Activated naive CD4-positive, alpha-beta T cell treated with anti-CD3 and anti-CD28 coated beads, Interleukin-2, amount 50 U/mL, for 72 hours (primary cell): ENCODE measurements at places on chromosomes 16 and 17. TPM values are rescaled to one million over a fixed set of nuclear protein-coding genes. Genes with fewer than 3 reads are reported as not detected.

GRCh38 chr17:3693141-3693540 is 2.8 kb downstream of the P2RX5 start:
- no peak for DNase-seq

DNA sequence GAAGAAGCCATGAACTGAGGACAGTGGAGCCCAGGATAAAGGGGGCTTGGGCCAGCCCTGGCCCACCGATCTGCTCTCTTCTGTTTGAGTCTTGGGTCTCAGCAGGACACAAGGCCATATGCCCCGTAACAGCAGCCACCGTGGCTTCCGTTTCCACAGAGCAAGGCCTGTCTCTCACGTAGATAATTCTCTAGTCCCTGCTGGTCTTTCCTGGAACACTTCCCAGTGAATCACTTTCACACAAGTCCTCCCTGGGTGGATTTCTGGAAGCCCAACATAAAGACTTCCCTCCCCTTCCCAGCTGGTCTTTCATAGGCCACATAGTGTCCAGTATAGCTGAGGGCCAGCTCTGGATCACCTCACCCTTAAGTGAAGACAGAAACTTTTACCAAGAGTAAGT is 19.9 kb upstream of the C16orf78 start:
- no peak for DNase-seq

- no peak for DNase-seq
These were observed 622 bp downstream of the CUEDC1 start for GRCh38 chr17:57954397-57955182.

DNA sequence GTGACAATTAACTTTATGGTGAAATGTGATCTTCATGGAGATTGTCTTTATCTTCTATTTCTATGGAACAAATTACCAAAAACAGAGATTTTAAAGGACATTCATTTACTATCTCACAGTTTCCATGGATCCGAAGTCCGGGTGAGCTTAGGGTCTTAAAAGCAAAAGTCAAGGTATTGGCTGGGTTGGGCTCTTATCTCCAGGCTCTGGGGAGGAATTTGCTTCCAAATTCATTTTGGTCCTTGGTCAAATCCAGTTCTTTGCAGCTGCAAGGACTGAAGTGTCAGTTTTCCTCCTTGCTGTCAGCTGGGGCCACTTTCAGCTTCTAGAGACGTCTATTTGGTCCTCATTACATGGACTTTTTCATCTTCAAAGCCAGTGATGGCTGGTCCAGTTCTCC is 395.8 kb upstream of the MAF start:
- DNase-seq, result no peak

DNA sequence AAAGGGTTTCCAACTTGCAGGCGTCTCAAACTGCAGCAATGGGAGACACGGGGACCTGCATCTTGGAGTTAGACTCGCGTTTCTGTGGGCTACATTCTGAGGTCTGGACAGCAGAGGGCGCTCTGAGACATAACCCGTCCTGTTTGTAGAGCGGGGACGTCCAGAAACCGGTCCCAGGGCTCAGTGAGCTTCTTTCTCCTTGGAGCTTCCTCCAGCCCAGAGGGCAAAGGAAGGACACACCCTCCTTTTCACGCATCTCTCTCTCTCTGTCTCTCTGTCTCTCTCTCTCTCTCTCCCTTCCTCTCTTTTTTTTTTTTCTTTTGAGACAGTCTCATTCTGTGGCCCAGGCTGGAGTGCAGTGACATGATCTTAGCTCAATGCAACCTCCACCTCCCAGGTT is 19.8 kb downstream of the COX4I1 start:
- peak; percentile 73 for DNase-seq

GRCh38 chr16:10565167-10565566 is 15.2 kb downstream of the EMP2 start:
- DNase-seq, result no peak

GRCh38 chr16:67142342-67142741 is 8.5 kb downstream of the B3GNT9 start:
- DNase-seq, result no peak

DNA sequence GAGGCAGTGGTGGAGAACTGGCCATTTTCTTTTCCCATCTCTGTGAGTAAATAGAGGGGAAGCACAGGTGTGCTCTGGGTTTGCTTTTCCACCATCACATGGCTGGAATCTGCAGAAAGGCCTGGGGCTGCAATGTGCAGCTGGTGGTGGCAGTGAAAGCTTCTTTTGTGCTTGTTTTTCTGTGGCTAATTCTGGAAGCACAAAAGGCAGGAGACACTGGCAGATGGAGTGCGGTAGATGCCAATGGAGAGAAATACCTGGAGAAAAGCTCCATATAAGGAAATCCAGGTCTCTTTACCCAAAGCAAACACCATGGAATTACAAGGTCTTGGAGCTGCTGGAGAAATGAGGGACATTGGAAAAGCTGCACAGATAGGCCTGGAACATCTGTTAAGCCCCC is 146.9 kb downstream of the HAPSTR1 start:
- no peak for DNase-seq

DNA sequence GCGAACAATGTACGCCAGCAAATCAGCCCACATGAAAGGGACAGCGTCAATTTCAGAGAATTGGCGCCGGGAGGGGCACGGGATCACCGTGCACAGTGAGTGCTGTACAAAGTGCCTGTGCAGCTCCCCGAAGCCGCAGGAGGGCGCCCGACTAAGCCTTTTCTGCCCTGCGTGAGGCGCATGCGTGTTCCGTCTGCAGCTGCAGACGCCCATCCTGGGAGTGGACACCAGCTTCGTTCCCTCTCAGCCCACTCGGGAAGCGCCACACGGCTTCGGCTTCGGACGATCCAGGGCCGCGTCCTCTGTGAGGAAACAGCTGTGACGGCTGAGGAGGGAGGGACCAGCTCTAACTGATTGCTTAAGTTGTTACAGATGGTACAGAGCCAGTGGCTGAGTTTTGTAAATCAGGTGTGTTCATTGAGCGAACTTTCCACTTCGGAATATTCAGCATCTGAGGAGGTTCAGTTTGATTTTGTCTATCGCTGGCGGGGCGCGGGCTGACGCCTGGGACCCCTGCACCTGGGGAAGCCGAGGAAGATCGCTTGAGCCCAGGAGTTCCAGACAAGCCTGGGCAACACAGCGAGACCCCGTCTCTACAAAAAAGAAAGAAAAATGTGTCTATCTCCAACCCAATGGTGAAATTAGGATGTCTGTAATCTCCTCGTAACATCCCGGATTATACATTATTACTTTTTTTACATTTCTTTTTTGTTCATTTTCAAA is 15.4 kb upstream of the ZNF287 start:
- DNase-seq, result peak; percentile 93

DNA sequence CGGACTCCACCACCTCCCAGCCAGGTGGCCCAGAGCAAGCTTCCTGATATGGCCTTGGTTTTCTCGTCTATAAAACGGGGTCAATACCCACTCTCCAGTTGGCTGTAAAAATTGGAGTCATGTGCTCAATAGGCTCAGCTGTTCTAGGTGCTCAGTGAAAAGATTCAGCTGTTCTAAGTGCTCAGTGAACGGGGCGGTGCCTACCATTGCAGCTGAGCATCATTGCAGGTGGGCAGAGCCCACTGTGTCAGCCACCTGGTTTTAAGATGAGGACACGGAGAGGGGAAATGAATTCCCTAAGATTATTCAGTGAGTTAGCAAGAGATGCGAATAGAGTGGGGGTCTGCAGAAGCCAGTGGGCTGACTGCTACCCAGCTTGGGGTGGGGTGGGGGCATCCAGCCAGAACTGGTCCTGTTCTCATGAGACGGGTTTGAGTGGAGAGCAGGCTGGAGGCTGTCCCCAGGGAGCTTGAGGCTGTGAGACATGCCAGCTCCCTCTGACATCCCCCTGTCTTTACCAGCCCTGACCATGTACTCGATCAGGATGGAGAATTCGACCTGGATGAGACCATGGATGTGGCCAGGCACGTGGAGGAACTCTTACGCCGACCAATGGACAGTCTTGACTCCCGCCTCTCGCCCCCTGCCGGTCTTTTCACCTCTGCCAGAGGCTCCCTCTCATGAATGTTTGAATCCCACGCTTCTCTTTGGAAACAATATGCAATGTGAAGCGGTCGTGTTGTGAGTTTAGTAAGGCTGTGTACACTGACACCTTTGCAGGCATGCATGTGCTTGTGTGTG is 21.9 kb downstream of the STAT5A start:
- DNase-seq, result no peak

DNA sequence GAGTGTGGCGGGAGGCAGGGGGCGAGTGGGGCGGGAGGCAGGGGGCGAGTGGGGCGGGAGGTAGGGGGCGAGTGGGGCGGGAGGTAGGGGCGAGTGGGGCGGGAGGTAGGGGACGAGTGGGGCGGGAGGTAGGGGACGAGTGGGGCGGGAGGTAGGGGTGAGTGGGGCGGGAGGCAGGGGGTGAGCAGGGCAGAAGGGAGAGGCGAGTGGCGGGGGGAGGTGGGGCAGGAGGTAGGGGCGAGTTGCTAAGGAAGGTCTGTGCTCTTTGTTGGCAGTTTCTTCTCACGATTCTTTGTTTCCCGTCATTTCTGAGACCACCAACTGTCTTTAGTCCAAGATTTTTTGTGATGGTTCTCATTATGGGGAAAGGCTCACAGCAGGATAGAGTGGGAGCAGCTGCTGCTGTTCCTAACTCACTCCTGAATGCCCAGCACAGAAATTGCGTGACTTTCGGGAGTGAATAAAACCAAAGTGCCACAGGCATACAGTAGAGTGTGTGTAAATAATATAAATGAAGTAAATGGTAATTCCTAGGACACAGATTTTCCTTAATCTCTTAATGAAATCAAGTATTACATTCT is 44.7 kb downstream of the COG7 start:
- DNase-seq, result no peak

- DNase-seq, result no peak
These were observed 486 bp downstream of the ZNF785 start for GRCh38 chr16:30585022-30585399.

DNA sequence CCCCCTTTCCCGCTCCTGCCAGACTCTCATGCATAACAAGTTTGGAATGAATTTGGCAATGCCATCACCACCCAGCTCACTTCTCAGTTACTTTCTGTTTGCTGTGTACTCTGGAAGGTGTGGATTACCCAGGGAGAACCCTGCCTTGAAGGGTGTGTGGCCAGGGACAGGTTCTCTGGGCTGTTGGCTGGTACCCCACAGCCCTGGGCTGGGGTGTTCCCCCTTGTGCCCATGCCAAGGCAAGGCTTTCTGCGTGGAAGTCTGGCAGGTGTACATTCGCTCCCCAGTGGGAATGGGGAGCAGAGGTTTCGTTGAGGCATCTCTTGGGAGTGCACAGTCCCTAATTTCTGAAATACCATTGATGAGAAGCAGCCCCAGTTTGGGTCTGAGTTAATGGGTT is 187.7 kb downstream of the CCDC182 start:
- no peak for DNase-seq

- DNase-seq, result no peak
These were observed at the start of gene TMEM92 for GRCh38 chr17:50274142-50274896. TSS of gene TMEM92 (plus strand) at chr17:50274466. CDS start at chr17:50274502, 36 bp downstream.

- DNase-seq, result no peak
These were observed 23.8 kb downstream of the CLTC start for GRCh38 chr17:59643159-59644140.

The AGRP gene
- total RNA-seq, result 0.64 TPM

The CD300E gene
- total RNA-seq, result not detected

The DHX40 gene
- 16.4 TPM for total RNA-seq

The NTN3 gene
- total RNA-seq, result not detected

The ZNF469 gene
- total RNA-seq, result 0.54 TPM

The HP gene
- total RNA-seq, result not detected

The OR1F1 gene
- not detected for total RNA-seq
